B cell (primary cell): ENCODE measurements at places on chromosomes 1 and 21.

GRCh38 chr21:38721958-38722357 lies 83.8 kb upstream of the ETS2 start:
- DNase-seq: no peak

DNA sequence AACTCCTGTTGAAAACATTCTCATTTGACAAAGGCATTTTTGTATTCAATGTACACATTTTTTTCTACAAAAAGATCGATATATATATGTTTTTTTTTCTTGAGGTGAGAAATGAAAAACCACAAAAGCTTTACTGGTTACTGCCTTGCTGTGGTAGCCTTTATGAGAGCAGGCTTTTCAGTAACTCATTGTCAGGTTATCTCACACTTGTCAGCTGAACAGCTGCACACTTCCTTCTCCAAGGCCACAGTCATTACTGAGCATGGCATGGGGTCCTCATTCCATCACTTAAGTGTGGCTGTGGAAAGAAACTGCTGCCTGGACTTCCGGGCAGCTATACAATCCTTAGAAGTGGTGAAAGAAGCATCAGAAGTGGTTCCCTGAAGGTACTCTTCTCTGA lies 169.3 kb upstream of the ZP4 start:
- DNase-seq: no peak

DNA sequence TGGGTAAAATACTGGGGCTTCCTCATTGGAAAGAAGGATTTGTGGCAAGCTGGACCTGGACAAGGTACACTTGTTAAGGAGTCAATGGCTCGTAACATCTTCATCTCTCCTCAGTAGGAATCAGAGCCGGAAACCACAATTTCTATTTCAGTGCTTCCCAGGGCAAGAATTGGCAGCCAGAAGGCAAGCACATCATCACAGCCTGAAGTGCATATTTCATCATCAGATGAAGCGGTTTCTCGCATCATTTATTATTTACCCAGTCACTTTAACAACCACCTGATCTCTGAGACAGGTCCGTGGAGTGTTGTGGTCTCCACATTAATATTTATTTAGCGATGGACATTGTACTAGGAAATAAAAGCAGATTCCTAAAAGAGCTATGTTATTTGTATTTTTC lies 55.0 kb downstream of the KCNJ15 start:
- no peak for DNase-seq

- no peak for DNase-seq
Observed at GRCh38 chr1:248834343-248834940, 3.6 kb upstream of the ZNF672 start.

GRCh38 chr21:45355573-45355972 lies 49.4 kb upstream of the COL18A1 start:
- DNase-seq: no peak

- DNase-seq: no peak
Observed at GRCh38 chr1:89708751-89709375, 75.9 kb downstream of the LRRC8C start.

- no peak for DNase-seq
Observed at GRCh38 chr1:34590211-34590623, 164.6 kb upstream of the GJB5 start.

DNA sequence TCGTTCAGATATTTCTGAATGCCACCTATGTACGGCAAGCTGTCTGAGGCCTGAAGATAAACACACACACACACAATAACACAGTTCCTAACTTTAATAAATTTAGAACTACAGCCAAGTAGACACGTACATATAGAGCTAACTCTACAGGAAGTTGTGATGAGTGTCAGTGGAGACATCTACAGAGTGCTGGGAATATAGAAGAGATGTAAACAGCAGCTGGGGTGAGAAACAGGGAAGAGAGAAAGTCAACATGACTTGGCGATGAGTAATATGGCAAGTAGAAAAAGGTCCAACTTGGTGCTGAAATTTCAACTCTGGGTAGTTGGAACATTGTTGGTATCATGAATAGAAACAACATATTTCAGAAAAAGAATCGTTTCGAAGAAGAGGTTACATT lies 206.5 kb downstream of the ZP4 start:
- DNase-seq: no peak

- no peak for DNase-seq
Observed at GRCh38 chr1:9842073-9842711, 18.4 kb upstream of the CLSTN1 start.

DNA sequence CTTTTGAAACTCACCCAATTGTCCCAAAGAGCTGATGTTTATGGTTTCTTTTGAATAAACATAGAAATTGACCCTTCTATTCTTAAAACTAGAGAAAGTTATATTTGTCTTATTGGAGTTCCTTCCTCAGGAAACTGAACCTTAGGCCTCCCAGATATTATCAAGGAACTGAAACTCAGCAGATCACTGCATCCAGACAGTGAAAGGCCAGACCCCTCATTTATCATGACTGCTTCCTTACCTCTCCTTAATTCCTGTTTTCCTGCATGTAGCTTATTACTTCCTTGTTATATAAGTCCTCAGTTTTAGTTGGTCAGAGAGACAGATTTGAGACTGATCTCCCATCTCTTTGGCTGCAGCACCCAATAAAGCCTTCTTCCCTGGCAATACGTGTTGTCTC lies 27.5 kb downstream of the SLC22A15 start:
- no peak for DNase-seq

- no peak for DNase-seq
Observed at GRCh38 chr1:196401452-196401833, 206.8 kb downstream of the KCNT2 start.
